ENCODE measurements at places on chromosomes 5 and 9.

GRCh38 chr5:66417781-66418180 is 178.4 kb upstream of the MAST4 start:
- no peak for DNase-seq

DNA sequence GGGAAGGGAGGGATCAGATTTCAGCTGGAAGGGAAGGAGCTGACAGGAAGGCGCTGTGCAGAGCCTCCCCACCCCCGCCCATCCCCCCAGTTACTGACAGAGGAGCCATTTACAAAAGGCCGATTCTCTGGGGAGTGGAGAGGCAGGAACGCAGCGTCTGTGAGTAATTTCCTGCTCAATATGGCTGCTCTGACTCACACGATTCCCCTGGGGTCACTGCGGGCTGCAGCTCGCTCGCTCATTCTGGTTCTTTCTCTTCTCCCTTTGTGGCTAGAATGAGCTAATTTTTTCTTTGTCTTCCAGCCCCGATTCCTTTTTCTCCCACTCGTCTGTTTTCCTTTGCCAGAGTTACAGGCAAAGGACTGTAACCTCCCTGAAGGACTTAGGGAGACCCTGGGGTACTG is 28.8 kb downstream of the PTPA start:
- DNase-seq = peak; percentile 99

DNA sequence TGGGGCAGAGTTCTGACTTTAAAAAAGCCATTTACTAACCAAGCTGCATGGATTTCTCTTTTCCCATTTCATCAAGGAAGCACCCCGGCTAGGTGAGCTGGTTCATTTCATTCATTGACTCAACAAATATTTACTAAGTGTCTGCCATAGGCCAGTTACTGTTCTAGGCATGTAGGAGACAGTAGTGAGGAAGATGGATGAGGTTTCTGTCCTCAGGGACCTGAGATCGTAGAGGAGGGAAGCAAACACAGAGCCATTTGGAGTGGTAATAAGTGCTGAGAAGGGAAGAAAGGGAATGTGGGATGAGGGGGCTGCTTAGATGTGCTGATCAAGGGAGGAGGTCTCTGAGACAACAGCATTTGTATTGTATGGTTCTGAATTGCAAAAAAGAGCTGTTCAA is 120.4 kb downstream of the C9orf152 start:
- no peak for DNase-seq

- DNase-seq = no peak
Measured at GRCh38 chr9:123201083-123201482, 67.3 kb downstream of the STRBP start.

DNA sequence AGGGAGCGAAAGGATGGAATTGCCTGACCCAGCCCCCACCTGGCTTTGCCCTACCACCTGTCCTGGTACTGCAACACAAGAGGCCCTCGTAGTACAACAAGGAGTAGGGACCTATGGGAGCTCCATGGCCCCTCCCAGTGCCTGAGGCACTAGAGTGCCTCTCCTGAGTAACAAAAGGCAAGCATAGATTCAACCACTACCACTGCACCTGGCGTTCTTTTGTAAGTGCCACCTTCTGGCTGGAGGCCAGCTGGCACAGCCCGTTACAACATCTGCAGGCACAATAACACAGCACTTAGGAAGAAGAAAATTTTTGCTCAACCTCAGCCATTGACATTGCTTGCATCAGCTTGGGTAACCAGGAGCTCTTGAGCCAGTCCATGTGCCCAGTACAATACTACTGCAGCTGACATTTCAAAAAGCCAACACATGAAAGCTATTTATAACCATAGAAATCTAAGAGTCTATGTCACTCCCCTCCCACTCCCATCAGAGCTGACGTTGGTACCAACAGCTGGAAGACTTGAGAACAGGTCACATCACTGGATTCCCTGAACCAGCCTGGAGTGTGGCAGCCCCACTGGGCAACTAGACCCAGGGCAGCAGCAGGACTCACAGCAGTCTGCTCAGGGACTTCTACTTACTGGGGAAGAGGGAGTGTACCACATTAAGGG is 17.7 kb upstream of the FAM174A start:
- DNase-seq = no peak

DNA sequence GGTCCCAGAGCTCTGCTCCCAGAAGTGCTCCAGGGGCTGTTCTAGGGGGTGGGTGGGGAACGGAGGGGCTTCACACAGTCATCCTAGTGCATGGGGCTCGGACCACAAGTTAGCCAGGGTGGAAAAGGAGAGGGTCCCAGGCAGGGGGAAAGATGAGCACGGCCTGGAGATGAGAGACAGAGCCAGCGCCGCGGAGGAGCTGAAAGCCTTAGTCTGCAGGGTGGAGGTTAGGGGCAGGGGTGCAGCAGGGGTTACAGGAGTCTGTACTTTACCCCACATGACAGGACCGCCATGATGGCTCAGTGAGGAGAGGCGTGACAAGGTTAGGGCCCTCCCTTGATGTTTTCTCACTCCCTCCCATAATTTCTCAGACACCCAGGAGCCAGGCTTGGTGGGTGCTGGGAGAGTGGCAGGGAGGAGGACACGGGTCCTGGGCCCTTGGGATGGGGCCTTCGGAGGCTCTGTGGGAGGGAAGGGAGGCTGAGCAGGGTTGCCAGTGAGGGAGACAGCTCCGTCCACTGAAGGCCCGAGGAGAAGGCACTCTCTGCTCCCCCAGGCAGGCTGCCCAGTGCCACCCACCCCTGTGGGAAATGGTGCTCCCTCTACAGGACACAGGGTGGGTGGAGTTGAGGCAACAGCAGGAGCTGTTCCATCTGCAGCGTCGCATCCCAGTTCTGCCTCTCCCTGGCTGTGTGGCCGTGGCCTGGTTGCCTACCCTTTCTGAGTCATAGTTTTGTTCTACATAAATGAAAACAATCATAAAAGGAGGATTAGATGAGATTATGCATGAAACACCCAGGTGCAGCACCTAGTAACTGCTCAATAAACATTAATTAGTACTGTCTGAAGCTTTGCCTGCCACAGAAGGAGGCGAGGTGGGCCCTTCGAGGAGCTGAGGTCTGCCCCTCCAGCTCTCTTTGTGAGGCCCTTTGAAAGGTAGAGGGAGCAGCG is 66.2 kb downstream of the NDST1 start:
- no peak for DNase-seq

GRCh38 chr5:50667023-50667652 is 701 bp downstream of the PARP8 start:
- peak; percentile 79 for DNase-seq

GRCh38 chr9:130008538-130008937 is 34.5 kb downstream of the FNBP1 start:
- no peak for DNase-seq

- DNase-seq = no peak
Measured at GRCh38 chr5:163436515-163436914, 880 bp upstream of the CCNG1 start.

DNA sequence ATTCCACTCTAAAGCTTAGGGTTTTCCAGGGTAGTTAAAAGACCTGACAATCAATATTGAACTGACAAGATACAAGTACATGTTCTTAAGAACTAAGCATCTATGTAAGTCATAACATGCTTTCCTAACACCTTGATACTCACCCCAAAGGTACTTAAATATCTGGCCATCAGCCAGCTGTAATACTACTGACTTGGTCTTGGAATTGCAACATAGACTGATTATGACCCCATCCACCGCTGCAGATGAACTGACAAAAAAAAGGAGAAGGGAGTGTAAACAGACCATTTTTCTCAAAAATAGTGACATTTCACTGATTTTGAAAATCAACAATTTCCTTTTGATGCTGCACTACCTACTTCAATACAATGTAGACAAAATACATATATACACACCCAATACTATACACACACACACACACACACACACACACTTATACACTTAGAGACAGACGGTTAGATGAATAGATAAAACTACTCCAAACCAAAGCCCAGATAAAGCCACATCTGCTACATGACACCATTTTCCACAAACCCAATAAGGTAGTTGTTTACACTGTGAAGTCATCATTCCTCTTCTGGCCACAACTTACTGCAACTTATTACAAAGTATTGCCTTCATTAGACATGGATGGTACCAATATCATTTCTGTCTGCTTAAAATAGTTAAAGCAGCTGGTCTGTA is 30.4 kb downstream of the ELP1 start:
- no peak for DNase-seq

DNA sequence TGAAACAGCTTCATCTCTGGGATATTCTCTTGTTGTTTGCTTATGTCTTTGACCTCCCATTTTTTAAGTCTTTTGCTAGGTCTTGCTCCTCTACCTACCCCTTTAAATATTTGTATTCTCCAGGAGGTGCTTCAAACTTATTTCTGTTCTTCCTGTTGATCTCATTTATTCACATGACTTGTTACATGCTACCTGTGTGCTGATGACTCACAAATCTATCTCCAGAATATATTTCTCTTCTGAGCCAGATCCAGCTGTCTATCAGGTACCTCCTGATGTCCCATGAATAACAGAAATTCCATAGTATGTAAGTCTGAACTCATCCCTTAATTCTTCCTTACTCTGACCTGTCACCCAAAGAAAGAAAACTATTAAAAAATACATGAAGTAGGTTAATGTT is 11.0 kb downstream of the NIPBL start:
- DNase-seq = no peak

DNA sequence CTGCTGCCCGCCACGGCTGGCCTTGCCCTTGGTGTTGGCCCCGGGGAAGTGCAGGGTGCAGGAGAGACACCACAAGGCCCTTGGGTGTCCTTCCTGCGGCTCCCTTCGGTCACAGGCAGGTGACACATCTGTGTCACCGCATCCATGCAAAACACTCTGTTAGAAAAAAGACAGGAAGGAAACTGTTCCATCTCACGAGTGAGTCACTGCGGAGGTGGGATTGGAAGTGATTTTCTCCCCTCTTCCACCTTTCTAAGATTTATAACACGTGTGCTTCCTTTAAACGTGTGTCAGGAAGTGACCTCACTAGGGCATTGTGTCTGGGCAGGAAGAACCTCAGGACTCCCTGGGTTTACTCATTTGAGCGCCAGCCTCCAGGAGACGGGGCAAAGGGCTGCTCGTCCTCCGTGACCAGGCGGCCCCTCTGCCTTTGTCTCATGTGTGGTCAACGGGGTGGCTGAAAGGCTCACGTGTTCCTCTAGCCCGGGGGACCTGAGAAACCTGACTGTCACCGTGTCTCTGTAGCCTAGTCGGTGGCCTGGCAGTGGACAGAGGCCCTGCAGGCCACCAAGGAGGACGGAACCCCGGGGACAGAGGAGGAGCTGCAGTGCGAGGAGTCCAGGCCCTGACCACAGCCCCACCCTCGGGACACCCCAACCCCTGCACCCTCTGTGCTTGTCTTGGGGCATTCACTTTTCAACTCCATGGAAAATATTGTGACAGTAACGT is 4.9 kb upstream of the LCN1 start:
- peak; percentile 49 for DNase-seq

- DNase-seq = no peak
Measured at GRCh38 chr5:126198531-126198930, 224.7 kb upstream of the GRAMD2B start.

Data from coronary artery (tissue), 2 donors.